ENCODE measurements at places on chromosomes 12 and 14. TPM values are rescaled to one million over a fixed set of nuclear protein-coding genes. Genes with fewer than 3 reads are reported as not detected.

- no peak for DNase-seq
These were observed 75.5 kb downstream of the TBX3 start for GRCh38 chr12:114608509-114608908.

- peak; percentile 36 for DNase-seq
These were observed 12.2 kb upstream of the FOXG1 start for GRCh38 chr14:28754209-28754985.

GRCh38 chr14:30349520-30349919 is 209.4 kb upstream of the G2E3 start:
- no peak for DNase-seq

DNA sequence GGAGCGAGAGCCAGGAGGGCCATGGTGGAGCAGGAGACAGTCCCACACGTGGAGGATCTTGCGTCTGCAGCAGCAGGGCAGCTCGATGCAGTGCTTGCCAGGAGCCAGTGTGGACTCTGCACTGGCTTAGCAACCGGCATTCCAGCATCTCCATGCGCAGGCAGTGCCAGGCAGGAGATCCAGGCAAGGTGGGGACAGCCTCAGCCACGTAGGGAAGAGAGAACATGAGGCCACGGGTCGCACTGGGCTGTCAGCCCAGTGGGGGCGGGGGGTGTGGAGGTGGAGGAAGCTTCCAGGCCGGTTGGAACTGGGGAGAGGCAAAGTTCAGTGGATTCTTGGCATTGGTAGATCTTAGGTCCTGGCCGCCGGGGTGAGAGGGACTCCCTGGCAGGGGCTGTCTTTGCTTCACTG is 121.0 kb upstream of the EVL start:
- DNase-seq = no peak

GRCh38 chr14:33792009-33792719 is 158.7 kb downstream of the EGLN3 start:
- no peak for DNase-seq

Gene TAS2R14
- 10.3 TPM for total RNA-seq

- no peak for DNase-seq
These were observed 77.7 kb downstream of the PTPN11 start for GRCh38 chr12:112496496-112496895.

DNA sequence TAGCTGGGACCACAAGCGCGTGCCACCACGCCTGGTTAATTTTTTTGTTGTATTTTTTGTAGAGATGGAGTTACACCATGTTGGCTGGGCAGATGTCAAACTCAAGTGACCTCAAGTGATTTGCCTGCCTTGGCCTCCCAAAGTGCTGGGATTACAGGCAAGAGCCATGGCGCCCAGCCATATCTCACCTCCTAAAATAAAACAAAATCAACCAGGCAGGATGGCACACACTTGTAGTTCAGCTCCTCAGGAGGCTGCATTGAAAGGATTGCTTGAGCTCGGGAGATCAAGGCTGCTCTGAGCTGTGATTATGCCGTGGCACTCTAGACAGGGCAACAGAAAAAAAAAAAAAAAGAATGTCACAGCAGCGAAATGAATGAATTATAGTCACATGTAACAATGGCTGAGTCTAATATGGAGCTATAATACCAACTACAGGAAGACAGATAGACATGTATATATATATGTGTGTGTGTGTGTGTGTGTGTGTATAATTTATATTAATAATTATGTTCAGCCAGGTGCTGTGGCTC is 19.3 kb upstream of the TMEM120B start:
- peak; percentile 74 for DNase-seq
